ENCODE measurements at places on chromosomes 13 and 19.
A peak's percentile ranks its signal among the peaks of the same experiment; 100 is the strongest.

GRCh38 chr19:28028881-28029444 lies 1184.0 kb downstream of the UQCRFS1 start:
- DNase-seq: no peak

- DNase-seq: no peak
Observed at GRCh38 chr19:10782795-10783194, 53.2 kb downstream of the TMED1 start.

GRCh38 chr13:33250609-33251008 lies 34.9 kb downstream of the STARD13 start:
- no peak for DNase-seq

DNA sequence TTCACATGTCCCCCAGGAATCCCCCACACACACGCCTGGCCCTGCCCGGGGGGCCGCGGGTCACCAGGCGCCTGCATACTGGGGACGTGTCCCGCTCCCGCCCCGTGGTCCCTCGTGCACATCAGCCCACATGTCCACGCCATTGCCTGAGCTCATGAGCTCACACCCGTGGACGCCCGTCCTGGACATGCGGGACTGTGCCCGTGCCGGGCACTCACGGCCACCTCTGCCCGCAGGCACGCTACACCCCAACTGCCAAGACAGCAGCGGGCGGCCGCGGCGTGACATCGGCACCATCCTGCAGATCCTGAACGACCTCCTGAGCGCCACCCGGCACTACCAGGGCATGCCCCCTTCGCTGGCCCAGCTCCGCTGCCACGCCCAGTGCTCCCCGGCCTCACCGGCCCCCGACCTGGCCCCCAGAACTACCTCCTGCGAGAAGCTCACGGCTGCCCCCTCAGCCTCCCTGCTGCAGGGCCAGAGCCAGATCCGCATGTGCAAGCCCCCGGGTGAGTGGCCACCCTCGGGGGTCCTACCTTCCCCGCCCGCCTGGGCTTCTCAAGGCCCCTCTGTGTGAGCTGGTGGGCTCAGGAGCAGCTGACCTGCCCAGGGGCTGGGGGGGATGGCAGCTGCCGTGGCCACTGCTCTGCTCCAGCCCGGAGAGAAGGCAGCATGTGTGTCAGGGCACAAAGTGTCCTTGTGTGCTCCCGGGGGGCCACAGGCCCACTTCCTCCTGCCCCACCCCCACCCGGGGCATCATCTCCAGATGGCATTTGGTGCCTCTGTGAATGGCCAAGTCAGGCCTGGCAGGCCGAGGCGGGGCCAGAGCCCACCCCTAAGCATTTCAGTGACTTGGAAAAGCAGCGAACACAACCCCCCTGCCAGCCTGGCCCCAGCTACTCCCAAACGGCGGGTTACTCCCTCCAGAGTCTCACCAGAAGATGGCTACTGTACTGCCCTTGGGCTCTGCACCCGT lies 7.1 kb downstream of the MIDN start:
- DNase-seq: no peak

DNA sequence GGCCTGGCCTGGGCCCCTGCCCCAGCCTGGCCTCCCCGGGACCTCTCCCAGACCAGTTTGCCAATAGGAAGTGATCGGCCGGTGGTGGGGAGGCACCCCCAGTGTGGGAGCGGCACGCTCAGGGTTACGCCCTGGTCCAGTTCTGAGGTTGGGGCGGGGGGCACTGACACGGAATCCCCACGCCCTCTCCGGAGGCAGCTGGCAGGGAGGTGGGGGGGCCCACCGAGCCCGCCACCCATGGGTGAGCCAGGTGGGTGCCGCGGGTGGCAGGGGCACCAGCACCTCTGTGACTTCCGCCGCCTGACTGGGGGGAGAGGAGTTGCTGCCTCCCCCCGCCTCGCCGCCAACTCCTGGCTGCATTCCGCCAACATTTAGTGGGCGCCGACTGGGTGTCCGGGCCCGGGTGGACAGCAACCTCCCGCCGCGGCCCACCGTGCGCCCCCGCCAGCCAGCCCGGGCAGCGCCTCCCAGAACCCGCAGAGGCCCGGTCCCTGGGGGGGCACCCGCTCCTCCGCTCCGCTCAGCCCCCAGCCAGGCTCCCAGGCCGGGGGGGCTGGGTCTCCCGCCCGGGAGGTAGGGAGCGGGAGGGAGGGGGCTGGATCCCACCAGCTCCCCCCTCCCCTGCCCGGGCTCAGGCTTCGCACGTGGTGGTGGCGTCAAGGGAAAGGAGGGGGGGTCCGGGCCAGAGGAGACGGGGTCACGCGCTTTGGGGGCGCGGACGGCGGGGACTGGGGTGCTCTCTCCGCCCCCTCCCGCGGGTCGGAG lies 2.0 kb downstream of the ZBTB7A start:
- no peak for DNase-seq

DNA sequence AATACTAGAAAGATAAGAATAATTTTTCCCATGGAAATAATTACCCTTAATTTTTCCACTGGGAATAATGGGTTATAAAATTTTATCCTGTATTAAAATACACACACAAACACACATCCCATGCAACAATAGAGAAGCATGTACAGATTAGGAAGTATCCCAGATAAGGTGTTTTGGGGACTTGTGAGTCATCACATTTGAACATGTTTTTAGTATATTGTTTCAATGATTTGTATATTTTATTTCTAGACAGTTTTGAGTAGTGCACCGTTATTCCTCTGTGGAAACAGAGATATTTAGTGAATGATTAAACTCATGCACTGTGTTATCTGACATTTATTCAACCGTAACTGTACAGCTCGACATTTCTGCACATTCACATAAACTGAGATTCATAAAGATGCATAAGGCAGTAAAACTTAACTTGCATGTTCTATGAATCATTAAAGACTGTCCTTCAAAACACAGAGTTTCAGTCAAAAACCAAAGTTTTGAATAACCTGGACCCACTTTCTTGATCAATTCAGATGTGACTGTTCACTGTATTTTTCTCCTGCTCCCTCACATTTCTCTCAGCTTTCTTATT lies 30.1 kb downstream of the KLF12 start:
- DNase-seq: no peak

GRCh38 chr13:77353995-77354394 lies 27.1 kb upstream of the MYCBP2 start:
- DNase-seq: no peak

- peak; percentile 10 for DNase-seq
Observed at GRCh38 chr13:110047496-110047895, 259.5 kb downstream of the COL4A1 start.

DNA sequence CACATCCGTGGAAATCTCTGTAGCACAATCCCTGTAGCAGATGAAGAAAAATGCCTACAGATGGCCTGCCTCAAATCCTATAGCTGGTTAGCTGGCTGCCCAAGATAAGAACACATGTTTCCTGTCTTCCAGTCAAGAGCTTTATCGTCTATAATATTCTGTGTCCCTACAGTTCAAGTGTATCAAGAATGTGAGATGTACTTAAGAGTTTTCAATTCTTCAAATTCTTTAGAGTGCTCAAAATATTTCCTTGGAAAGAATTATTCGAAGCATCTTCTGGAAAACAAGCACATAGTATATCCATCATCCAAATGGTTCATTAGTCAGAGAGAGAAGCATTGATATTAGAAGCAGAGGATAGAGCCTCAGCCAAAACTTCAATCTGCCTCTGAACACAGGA lies 239.8 kb downstream of the COG6 start:
- DNase-seq: no peak

- DNase-seq: peak; percentile 28
Observed at GRCh38 chr13:96003304-96003703, 49.9 kb downstream of the UGGT2 start.

DNA sequence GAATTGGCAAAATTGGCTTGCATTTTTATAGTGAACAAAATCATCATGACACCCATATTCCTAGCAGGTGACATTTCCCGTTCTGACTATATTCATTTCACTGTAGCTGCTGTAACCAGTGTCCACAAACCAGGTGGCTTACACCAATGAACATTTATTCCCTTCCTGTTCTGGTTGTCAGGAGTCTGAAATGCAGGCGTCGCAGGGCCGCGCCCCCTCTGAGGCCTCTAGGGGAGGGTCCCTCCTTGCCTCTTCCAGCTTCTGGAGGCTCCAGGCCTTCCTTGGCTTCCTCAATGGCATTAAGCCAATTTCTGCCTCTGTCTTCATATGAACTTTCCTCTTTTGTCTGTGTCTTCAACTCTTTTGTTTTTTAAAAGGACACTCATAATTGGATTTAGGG lies 6.5 kb upstream of the RLN3 start:
- no peak for DNase-seq

GRCh38 chr19:38245826-38246498 lies 10.2 kb downstream of the PPP1R14A start:
- DNase-seq: no peak

DNA sequence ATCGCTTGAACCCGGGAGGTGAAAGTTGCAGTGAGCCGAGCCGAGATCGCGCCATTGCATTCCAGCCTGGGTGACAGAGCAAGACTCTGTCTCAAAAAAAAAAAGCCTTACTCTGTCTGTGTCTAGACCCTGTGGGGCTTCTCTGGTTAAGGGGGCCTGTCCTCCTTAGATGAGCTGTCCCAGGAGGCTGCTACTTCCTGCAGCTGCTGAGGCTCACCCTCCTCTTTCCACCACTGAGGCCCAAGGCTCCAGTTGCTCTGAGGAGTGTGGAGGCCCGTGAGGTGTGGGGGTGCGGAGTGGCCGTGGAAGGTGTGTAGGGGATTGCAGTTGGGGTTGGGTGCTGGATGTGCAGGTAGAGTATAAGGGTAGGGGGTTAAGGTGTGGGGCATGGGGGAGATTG lies 22.1 kb upstream of the RASA3 start:
- no peak for DNase-seq

GRCh38 chr13:97631158-97631557 lies 197.2 kb downstream of the RAP2A start:
- peak; percentile 15 for DNase-seq

DNA sequence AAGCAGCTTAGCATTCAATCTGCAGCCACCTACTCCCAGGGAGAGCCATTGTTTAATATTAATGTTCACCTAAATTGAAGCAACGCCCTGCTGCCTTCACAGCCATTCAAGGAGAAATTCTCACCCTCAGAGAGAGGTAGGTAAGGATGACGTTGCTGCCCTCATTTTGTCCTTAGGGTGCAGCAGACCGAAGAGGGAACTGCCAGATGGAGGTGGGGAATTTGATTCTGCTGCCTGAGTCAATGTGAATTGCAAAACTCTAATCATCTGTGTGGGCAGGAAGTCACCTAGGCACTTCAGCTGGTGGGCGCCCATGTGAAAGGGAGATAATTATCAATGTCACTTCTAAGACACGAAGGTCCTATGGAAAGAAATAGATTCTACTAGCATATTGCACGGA lies 503.4 kb downstream of the TBC1D4 start:
- DNase-seq: no peak

DNA sequence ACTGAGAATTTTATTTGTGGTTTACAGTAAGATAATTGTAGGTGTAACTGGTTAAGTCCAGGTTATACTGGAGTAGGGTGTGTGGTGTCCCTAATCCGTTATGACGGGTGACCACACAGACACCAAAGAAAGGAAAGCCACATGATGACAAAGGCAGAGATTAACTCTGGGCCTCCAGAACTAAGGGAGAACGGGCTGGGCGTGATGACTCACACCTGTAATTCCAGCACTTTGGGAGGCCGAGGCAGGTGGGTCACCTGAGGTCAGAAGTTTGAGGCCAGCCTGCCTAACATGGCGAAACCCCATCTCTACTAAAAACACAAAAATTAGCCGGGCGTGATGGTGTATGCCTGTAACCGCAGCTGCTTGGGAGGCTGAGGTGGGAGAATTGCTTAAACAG lies 10.2 kb upstream of the FUT2 start:
- peak; percentile 55 for DNase-seq

DNA sequence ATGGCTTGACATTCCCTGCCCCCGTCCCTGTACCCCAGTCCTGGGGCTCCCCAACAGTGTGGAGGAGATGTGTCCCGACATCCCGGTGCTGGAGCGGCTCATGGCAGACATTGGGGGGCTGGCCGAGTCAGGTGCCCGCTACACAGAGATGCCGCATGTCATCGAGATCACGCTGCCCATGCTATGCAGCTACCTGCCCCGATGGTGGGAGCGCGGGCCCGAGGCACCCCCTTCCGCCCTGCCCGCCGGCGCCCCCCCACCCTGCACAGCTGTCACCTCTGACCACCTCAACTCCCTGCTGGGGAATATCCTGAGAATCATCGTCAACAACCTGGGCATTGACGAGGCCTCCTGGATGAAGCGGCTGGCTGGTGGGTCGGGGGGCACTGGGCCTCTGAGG lies 83.8 kb downstream of the RYR1 start:
- DNase-seq: no peak

DNA sequence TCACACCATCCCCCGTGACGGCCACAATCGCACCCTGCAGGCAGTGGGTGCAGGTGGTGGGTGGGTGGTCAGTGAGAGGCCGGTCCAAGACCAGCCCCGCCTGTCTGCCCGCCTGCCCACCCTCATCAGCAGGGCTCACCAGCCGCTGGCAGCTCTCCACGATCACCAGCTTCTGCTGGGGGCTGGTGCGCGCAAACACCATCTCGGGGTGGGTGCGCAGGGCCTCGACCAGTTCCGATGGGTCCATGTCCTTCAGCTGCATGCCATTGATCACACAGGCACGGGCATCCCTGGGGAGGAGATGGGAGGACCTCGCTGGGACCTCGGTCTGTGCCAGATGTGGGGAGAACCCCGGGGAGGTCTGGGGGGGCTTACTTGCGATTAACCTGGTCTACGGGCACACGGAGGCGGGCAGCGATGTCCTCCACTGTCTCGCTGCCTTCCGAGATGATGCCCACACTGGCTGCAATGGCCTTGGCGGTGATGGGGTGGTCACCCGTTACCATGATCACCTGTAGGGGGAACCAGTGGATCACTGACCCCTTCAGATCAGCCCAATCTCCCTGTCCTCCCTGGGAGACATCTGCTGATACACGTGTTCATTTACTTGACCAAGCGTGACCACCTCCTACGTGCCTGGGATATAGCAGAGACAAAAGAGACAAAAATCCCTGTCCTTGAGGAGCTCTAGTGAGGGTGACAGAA lies 8.0 kb downstream of the ATP4A start:
- DNase-seq: peak; percentile 25

DNA sequence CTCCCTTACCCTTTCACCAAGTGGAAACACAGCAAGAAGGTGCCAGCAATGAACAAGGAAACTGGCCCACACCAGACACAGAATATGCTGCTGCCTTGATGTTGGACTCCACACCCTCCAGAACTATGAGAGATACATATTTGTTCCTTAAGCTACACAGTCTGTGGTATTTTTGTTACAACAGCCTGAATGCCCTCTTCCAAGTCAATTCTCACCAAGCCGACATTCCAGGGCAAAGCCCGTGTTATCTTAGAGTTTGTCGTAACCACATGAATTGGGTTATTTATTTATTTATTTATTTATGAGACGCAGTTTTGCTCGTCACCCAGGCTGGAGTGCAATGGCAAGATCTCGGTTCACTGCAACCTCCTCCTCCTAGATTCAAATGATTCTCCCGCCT lies 14.9 kb downstream of the FGF21 start:
- no peak for DNase-seq

GRCh38 chr19:27660428-27660827 lies 1552.5 kb downstream of the UQCRFS1 start:
- DNase-seq: no peak

- DNase-seq: no peak
Observed at GRCh38 chr19:47100290-47100689, 13.3 kb downstream of the ZC3H4 start.
